ENCODE measurements at places on chromosomes 4 and X. TPM values are rescaled to one million over a fixed set of nuclear protein-coding genes. Genes with fewer than 3 reads are reported as not detected.
A peak's percentile ranks its signal among the peaks of the same experiment; 100 is the strongest.

DNA sequence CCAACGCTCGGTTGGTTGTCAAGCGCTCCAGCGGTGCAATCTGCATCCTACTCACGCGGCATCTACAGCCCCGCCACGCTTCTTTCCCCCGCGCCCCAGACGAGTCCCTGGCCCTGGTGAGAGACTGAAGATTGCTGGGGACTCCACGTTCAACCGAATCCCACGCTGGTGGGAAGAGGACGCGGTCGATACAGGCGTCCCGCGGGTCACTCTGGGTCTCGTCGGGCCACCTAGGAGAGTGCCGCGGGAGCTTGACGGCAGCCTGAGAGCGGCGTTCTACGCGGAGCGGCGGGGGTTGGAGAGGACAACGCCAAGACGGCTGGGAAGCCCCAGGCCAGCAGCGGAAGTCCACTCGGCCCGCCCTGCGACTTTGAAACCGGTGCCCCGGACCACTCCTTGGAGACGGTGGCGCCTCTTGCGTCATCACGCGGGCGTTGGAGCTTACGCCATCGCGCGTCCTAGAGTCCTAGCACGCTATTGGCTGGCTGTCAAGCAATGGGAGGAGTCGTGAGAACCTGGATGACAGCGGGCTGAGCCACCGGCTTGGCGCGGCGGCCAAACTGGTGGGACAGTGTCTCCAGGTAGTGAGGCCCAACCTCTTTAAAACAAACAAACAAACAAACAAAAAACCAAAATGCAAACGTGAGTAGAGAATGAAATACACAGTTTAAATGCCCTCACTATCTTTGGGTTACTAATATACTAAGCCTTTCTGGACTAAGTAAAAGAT lies at the start of gene SCLT1:
Gene SCLT1 (minus strand): TSS at position 349 of the 730 bp plus-strand sequence. CDS start 436 bp downstream, outside the sequence.
- H3K27me3 ChIP-seq, result no peaks in the 10 kb centered on the region
- no peak within 1 kb of the TSS for H3K4me3 ChIP-seq
- H3K36me3 ChIP-seq, result no peaks in the 10 kb centered on the region
- peaks cover 30% of the 10 kb centered on the region for H3K4me1 ChIP-seq
- peak; percentile 99 for DNase-seq

DNA sequence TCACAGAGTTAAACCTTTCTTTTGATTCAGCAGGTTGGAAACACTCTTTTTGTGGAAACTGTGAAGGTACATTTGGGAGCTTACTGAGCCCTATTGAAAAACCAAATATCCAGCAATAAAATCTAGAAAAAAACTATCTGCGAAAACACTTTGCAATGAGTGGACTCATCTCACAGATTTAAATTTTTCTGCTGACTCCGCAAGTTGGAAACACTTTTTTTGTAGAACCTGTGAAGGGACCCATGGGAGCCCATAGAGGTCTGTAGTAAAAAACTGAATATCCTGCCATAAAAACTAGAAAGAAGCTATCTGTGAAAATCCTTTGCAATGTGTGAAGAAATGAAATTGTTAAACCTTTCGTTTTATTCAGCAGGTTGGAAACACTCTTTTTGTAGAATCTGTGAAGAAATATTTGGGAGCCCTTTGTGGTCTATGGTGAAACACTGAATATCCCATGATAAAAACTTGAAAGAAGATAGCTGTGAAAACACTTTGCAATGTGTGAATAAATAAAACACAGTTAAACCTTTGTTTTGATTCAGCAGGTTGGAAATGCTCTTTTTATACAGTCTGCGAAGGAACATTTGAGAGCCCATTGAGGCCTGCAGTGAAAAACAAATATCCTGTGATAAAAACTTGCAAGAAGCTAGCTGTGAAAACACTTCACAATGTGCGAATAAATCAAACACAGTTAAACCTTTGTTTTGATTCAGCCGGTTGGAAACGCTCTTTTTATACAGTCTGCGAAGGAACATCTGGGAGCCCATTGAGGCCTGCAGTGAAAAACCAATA lies 22.3 kb upstream of the DCUN1D4 start:
- DNase-seq, result no peak
- no peaks in the 10 kb centered on the region for H3K4me1 ChIP-seq
- H3K36me3 ChIP-seq, result peaks cover 34% of the 10 kb centered on the region
- H3K27me3 ChIP-seq, result peaks cover 6% of the 10 kb centered on the region

DNA sequence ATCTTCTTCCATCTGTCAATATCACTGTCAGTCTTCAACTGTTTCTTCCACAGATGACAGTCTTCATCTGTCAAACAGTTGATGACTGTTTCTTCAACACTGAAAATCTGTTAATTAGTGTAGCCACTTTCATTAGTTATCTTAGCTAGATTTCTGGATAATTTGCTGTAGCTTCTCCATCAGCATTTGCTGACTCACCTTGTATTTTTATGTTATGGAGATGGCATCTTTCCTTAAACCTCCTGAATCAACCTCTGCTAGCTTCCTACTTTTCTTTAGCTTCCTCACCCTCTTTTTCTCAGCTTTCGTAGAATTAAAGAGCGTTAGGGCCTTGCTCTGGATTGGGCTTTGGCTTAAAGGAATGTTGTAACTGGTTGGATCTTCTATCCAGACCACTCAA lies 25.1 kb downstream of the USP53 start:
- peak overlapping the region; percentile 46 for H3K27ac ChIP-seq
- H3K27me3 ChIP-seq, result no peaks in the 10 kb centered on the region
- H3K36me3 ChIP-seq, result peaks cover 6% of the 10 kb centered on the region

DNA sequence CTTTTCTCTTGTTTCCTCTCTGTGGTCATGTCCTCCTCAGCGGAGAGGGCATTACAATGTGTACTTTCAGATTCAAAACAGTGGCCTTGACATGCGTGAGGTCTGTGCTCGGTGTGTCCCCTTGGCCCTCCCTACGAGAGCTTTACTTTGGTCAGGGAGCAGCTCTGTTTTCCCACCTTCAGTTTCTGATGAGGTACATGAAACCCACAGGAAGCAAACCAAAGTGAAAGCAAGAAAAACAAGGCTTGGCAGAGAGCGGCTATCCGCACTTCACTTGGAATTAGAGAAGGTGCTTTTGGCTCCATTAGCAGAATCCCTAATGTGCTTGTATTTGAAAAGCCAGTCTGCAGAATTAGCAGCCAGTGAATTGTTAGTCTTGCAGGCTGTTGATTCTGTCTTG lies 19.5 kb upstream of the BOD1L1 start:
- H3K4me3 ChIP-seq, result peak overlapping the region; percentile 52
- peaks cover 19% of the 10 kb centered on the region for H3K27me3 ChIP-seq
- no peak for DNase-seq
- H3K27ac ChIP-seq, result no peak overlapping the region
- peaks cover 6% of the 10 kb centered on the region for H3K4me1 ChIP-seq
- no peaks in the 10 kb centered on the region for H3K36me3 ChIP-seq

DNA sequence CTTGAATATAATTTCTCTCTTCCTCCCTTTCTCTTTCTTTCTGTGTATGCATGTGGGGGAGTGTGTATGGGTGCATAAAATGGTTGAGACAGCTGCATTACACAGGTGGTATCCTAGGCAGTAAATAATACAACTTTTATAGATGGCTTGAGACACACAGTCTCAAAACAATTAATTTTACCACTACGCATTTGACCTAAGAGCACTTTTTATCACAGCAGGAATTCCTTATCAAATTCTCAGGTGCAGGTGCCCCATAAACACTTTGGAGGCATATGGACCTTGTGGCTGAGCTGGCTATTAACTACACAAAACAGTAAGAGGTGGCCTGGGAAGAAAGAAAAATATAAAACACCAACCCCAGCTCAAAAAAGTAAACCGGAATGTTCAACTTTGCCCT lies 91.3 kb downstream of the RASGEF1B start:
- H3K27ac ChIP-seq, result no peak overlapping the region
- no peaks in the 10 kb centered on the region for H3K4me1 ChIP-seq
- H3K36me3 ChIP-seq, result no peaks in the 10 kb centered on the region
- DNase-seq, result no peak

GRCh38 chr4:184387351-184387750 lies 87.0 kb downstream of the IRF2 start:
- no peak overlapping the region for H3K27ac ChIP-seq
- peaks cover 39% of the 10 kb centered on the region for H3K4me1 ChIP-seq
- DNase-seq, result no peak
- no peaks in the 10 kb centered on the region for H3K27me3 ChIP-seq
- peaks cover 17% of the 10 kb centered on the region for H3K36me3 ChIP-seq
- H3K4me3 ChIP-seq, result no peak overlapping the region

DNA sequence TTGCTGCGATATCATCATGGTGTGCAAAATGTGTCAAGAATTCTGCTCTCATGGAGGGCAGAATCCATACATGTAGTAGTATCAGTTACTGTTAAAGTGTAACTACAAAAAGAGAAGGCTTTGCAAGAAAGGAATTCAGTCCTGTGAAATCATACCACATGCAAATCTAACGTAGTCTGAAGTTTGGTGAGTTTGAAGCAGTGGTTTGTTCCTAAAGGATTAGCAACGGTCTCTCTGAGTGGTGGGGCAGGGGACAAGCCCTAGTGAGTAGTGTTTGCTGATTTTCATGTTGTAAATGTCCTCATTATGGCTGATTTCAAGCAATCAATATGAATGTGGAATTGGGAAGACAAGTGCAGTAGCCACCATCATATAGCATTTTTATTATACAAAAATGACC lies 47.1 kb upstream of the CLNK start:
- H3K36me3 ChIP-seq, result no peaks in the 10 kb centered on the region
- no peaks in the 10 kb centered on the region for H3K27me3 ChIP-seq
- peak overlapping the region; percentile 72 for H3K4me3 ChIP-seq

- H3K4me1 ChIP-seq, result no peaks in the 10 kb centered on the region
- no peaks in the 10 kb centered on the region for H3K27me3 ChIP-seq
- DNase-seq, result no peak
- H3K36me3 ChIP-seq, result no peaks in the 10 kb centered on the region
- H3K4me3 ChIP-seq, result no peak overlapping the region
Measured at GRCh38 chrX:134254511-134254910, 17.5 kb downstream of the CCDC160 start.

DNA sequence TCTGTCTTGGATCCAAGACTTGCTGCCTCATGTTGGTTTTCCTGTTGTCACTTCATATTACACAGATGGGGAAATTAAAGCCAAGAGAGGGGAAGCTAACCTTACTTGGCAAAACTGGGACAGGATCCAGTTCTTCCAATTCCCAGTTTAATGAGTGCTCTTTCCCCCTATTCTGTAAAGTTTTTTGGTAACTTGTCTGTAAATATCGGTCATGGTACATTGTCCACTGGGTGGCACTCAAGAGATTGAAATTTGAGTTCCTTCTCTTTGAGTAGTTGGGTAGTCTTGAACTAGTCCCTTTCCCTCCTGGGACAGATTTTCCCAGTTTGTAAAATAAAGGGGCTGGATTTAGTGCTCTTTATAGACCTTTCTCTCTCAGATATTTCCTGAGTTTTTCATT lies 12.4 kb upstream of the EOLA2 start:
- H3K4me3 ChIP-seq, result no peak overlapping the region
- no peaks in the 10 kb centered on the region for H3K4me1 ChIP-seq
- H3K36me3 ChIP-seq, result peaks cover 6% of the 10 kb centered on the region
- no peak for DNase-seq
- no peak overlapping the region for H3K27ac ChIP-seq

GRCh38 chrX:81729269-81729777 lies 527.4 kb downstream of the SH3BGRL start:
- H3K4me1 ChIP-seq, result no peaks in the 10 kb centered on the region
- no peak for DNase-seq
- H3K27me3 ChIP-seq, result no peaks in the 10 kb centered on the region
- no peak overlapping the region for H3K4me3 ChIP-seq
- peaks cover 9% of the 10 kb centered on the region for H3K36me3 ChIP-seq

- no peak overlapping the region for H3K4me3 ChIP-seq
- H3K27me3 ChIP-seq, result no peaks in the 10 kb centered on the region
- H3K36me3 ChIP-seq, result peaks cover 5% of the 10 kb centered on the region
- no peak for DNase-seq
- peaks cover 24% of the 10 kb centered on the region for H3K4me1 ChIP-seq
Measured at GRCh38 chr4:87121341-87122065, 98.9 kb downstream of the KLHL8 start.

DNA sequence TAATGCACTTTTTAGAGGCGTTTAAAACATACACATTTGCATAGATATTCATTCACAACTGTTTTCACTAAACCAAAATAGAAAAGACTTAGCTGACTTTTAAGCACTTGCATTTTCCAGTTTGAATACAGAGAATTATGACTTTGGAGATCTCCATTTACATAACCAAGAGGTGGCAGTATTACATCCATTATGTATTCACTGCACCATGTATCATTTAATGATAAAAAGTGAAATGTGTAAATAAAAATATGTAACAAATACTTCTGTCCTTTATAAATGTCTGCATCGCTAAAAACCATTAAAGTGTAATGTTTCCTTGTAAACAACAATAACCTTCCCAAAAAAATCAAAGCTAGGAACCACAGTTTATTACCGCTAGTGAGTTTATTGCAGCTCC lies 413.2 kb downstream of the FGF13 start:
- H3K36me3 ChIP-seq, result no peaks in the 10 kb centered on the region
- no peaks in the 10 kb centered on the region for H3K4me1 ChIP-seq
- H3K4me3 ChIP-seq, result no peak overlapping the region
- H3K27ac ChIP-seq, result no peak overlapping the region

The AFM gene
- total RNA-seq, result not detected

The WAS gene
- 98.7 TPM for total RNA-seq

The SPANXA1 gene
- total RNA-seq, result not detected

The DRP2 gene
- total RNA-seq, result 0.31 TPM

The USP26 gene
- not detected for total RNA-seq

Measured in natural killer cell treated with Interleukin-12 subunit alpha and Interleukin-12 subunit beta and Interleukin-15 and Interleukin-18, amount 100 ng/mL, for 72 hours (primary cell).